Small intestine (tissue), 16 donors: ENCODE measurements at places on chromosomes 5 and 9. TPM values are rescaled to one million over a fixed set of nuclear protein-coding genes. Genes with fewer than 3 reads are reported as not detected.

- DNase-seq: no peak
Measured at GRCh38 chr5:168132241-168132641, 159.2 kb upstream of the WWC1 start.

TPPP gene
- polyA plus RNA-seq: 5.3 TPM

GRCh38 chr9:92679413-92680165 lies 9.7 kb upstream of the IPPK start:
- no peak for DNase-seq

DNA sequence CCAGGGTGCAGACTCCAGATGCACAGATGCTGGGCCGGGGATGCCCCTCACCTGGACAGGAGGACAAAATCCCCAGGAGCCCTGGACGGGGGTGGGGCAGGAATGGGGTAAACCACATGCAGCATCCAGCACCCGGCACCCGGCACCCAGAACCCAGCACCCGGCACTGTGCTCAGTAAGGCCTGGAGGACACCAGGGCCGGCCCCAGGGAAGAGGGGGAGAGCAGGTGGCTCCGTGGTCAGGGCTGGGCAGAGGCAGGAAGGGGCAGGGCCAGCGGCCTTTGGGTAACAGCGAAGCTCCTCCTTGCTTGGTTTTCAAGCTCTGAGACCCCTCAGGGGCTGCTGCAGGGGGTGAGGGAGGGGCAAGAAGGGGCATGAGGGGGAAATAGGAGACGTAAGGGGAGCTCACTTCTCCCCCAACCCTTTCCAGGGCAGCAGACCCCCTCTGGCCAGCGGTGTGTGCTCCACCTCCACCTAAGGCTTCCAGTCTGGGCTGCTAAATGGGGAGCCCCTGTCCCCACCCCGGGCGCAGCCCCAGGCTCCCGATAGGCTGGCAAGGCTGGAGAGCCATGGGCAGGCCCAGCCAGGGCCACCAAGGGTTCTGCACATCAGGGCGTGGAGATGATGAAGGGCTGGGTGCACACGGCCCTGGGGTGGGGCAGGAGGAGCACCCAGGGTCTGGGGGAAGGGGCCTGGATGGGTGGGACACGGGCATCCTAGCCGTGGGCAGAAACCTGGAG lies 17.8 kb upstream of the SLC6A19 start:
- no peak for DNase-seq

FAM13B gene
- 21.9 TPM for polyA plus RNA-seq

DNA sequence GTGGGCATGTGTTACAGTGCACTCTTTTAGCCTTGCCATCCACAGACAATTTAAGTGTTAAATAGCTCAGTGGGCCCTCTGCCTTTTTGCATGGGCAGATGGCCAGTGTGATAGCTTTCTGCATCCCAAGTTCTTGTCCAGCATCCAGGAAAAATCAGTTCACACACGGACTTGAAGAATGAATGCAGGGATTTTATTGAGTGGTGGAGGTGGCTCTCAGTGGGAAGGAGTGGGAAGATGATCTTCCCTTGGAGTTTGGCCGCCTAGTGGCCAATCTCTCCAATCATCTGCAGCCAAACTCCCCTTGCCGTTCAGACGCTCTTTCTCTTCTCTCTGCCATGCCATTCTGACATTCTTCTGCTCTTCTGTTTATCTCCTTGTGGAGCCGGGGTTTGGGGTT lies 322.4 kb upstream of the GRAMD2B start:
- no peak for DNase-seq

GRCh38 chr5:116970318-116970717 lies 395.7 kb upstream of the SEMA6A start:
- DNase-seq: no peak

NDUFS6 gene
- 48.3 TPM for polyA plus RNA-seq

DNA sequence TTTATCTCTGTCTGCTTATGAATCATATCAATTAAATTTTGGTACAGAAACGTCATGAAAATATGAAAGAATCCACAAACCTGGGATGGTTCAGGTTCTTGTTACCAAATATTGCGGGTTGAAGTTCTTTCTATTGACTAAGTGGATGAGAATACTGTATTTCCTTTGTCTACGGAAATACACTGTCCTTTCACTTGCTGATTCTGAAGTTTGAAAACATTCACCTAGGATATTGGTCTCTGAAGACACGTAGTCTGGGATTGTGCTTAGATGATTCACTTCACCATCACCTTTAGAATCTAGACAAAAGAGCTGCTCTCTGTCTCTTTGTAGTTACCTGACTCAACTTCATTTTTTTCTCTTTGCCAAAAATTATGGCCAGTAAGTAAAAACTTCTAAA lies 222.4 kb downstream of the FBN2 start:
- DNase-seq: no peak

GRCh38 chr5:68593211-68593671 lies 377.7 kb downstream of the PIK3R1 start:
- DNase-seq: no peak

- DNase-seq: no peak
Measured at GRCh38 chr9:27829621-27830020, 256.3 kb upstream of the C9orf72 start.

DNA sequence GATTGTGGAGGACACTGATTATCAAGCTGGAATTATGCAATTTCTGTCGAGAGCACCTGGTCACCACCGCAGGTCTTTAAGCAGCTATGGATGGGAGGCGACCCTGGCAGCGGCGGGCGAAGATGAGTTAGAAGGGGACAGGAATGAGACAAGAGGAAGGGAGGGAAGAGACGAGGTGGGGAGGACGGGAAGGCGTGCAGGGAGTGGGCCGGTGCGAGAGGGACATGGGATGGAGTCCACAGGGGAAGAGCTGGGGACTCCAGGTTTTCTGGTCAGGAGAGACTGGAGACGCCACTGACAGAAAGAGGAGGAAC lies 192.3 kb downstream of the MELK start:
- DNase-seq: no peak

DNA sequence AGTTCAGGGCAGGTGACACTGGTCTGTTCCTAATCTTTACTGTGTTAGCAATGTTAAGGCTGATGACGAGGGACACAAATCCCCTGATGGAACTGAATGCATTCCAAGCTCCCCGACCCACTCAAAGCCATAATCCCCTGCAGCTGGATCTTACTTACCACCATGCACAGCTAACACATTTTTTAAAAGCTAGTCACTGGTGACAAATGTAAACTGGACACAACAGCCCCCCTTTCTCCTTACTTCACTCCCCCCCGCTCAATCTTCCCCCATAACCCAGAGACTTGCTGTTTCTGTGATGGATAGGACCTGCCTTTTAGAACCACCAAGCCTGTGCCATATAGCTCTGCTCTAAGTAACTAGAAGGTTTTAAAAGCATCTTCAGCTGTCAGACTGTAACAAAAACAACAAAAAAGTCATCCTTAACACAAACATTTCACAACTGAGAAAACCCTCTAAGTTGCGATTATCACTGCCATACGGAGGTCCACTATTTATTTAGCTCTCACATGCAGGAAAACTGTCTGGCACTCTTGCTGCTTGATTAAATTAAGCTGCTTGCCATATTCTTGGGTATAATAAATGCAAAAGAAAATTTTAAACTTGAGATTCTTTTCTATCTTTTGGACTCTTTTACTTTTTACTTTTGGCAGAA lies 44.4 kb downstream of the BNC2 start:
- no peak for DNase-seq

DNA sequence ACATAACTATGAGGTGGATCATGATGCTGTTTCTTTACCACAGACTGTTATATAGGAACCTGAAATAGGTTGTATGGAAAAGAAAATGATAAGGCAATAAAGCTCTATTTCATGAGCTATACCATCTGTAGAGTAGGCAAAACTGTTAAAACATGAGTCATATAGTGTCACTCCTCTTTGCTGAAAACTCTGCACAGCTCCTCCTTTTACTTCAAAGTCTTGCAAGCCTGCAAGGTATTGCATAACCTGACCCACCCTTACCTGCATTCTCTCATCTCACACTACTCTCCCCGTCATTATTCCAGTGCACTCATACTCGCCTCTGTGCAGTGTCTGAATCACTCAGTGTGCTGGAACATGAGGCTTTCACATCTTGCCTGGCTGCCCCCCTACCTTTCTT lies 790.1 kb downstream of the EFNA5 start:
- peak; percentile 5 for DNase-seq

- no peak for DNase-seq
Measured at GRCh38 chr9:133725886-133726285, 12.3 kb downstream of the SARDH start.
